ENCODE measurements at places on chromosomes 16 and 17.

GRCh38 chr17:34012709-34013375 is 242.2 kb upstream of the CCL2 start:
- no peak for DNase-seq

GRCh38 chr16:373848-374615 is 3.7 kb upstream of the MRPL28 start:
- DNase-seq, result no peak

DNA sequence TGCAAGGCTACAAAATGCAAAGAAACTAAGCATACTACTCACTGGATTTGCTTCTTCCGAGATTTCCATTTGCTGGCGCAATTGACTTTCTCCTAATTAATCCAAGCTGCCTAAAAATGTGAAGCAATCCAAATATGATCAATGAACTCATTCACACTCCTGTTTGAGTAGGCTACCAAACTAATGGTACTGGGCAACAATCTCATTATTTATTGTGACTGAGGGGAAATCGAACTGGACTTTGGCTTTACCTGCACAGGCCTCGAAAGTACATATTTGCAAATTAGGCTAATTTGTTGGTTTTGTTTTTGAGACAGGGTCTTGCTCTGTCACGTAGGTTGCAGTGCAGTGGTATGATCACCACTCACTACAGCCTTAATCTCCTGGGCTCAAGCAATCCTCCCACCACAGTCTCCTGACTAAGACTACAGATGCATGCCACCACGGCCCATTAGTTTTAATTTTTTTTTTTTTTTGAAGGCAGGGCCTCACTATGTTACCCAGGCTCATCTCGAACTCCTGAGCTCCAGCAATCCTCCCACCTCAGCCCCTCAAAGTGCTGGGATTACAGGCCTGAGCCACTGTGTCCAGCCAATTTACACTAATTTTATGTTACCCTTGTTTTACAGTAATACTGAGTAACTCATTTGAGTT is 2.6 kb downstream of the ERI2 start:
- DNase-seq, result no peak

DNA sequence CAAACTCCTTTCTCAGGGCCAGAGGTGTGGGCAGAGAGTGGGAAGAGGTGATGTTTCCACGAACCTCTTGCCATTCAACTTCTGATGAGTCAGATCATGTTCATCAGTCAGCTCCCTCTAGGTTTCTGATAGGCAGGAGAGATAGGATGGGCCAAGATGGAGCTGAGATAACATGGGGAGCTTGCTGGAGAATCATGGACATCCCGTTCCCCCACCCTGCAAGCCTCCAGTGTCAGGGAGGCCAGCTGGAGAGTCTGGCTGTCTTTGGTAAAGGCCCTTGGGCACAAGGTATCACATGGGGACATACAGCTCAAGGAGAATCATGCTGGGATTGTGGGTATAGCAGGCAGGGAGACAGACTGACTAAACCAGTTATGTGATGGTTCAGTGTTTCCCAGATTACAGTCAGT is 136.0 kb upstream of the IRX3 start:
- DNase-seq, result no peak

DNA sequence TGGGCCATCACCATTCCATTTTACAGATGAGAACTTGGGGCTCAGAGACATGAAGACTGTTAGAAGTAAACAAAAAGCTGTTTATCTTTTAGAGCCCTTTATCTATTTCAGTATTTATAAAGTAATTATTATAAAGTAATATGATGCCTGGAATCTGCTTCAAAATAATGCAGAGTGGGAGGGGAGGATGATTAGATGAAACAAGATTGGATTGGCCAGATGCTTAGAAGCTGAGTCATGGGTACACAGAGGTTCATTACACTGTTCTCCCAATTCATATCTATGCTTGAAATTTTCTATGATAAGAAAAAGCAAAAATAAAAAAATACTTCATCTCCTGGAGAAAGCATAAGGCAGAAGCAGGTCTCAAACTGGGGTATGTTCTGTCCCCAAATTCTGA is 29.4 kb downstream of the TOM1L2 start:
- no peak for DNase-seq

DNA sequence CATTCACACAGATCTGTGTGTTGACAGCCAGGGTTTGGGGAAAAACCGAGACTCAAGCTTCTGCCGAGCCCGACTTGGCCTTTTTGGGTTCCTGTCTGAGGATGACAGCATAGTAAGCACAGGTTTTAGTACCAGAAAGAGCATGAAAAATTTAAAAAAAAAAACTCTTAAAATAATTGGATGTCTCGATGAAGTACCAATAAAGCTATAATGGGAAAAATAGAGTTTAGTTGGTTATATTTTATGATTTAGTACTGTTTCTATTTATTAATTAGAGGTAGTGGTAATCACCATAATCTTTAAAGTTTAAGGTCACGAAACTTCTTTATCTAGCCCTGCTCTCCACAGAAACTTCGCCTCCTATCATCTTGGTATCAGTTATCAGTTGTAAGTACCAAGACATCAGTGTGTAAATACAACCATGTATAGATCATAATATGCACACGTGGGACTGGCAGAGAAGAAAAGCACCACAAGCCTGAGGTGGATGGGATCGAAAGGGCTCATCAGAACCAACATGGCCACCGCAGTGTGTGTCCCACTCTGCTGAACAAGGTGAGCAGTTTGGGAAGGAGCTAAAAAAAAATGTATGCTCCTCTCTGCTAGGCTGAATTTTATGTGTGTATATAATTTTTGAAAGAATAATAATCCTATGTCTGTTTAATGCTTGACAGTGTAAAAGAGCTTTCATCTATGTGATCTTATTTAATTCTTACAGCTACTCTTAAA is 14.4 kb upstream of the EEF2K start:
- no peak for DNase-seq

GRCh38 chr17:48259694-48260291 is 152.2 kb downstream of the SNX11 start:
- no peak for DNase-seq

DNA sequence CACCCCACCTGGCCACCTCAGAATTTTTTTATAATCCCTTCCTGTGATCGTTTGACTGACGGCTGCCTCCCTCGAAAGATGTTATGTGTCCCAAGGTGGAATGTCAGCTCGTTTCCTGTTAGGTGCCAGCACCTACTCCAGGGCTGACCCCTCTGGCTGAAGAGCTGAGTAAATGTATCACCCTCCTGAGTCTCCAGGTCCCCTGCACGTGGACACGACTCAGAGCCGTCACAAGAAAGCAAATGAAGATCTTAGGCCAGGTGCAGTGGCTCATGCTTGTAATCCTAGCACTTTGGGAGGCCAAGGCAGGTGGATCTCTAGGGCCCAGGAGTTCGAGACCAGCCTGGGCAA is 273.2 kb downstream of the C16orf95 start:
- no peak for DNase-seq
